CD4-positive, CD25-positive, alpha-beta regulatory T cell (primary cell): ENCODE measurements at places on chromosomes 1 and 21. TPM values are rescaled to one million over a fixed set of nuclear protein-coding genes. Genes with fewer than 3 reads are reported as not detected.
A peak's percentile ranks its signal among the peaks of the same experiment; 100 is the strongest.

The ARHGEF19 gene
- 10.4 TPM for total RNA-seq

DNA sequence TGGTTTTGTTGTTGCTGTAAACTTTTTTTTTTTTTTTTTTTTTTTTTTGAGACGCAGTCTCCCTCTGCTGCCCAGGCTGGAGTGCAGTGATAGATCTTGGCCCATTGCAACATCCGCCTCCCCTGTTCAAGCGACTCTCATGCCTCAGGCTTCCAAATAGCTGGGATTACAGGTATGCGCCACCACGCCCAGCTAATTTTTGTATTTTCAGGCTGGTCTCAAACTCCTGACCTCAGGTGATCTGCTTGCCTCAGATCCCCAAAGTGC, 78.9 kb upstream of the SLC45A1 start:
- no peak for DNase-seq

The HEYL gene
- 0.25 TPM for total RNA-seq

- DNase-seq = no peak
Observed at GRCh38 chr1:175126347-175126746, 58.7 kb downstream of the TNN start.

DNA sequence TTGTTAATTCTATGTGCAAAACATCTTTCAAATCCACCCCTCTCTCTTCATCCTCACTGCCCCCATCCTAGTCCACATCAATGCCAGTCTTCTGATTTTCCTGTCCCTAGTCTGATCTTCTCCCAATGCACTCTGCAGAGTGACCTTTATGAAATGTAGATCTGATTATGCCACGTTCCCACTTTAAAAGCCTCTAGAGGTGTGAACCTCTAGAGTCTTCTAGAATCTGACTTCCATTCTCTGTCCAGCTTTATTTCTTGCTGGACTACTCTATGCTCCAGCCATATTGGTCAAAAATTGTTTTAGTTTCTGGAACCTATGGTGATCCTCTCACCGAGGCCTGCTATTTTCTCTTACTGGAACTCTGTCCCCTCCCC, 32.5 kb downstream of the ZNF648 start:
- no peak for DNase-seq

The SH2D2A gene
- 158 TPM for total RNA-seq

DNA sequence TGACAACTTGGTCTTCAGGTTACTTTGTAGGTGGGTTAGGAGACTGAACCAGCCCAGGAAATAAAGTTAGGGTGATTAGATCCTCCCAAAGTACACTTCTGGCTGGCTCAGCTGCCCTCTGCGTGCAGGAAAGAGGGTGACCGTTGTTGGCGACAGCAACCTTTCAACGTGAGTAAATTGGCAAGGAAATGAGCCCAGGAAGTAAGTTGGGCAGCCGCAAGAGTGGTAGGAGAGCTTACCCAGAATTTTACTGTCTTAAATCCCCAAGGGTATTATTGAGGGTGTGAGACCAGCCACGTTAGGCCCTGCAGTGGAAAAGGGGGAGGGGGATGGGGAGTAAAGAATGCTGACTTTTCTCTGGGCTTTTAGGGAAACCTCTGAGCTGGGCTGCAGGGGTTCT, 1.6 kb downstream of the TENT5C start:
- peak; percentile 66 for DNase-seq

The AADACL4 gene
- total RNA-seq = not detected

The RAB25 gene
- 1.5 TPM for total RNA-seq

GRCh38 chr1:166811691-166812090, 27.6 kb upstream of the POGK start:
- no peak for DNase-seq

GRCh38 chr1:183774938-183775337, 30.0 kb upstream of the RGL1 start:
- no peak for DNase-seq

- DNase-seq = no peak
Observed at GRCh38 chr1:213968146-213968825, 19.5 kb upstream of the PROX1 start.

The AIDA gene
- total RNA-seq = 54.1 TPM

DNA sequence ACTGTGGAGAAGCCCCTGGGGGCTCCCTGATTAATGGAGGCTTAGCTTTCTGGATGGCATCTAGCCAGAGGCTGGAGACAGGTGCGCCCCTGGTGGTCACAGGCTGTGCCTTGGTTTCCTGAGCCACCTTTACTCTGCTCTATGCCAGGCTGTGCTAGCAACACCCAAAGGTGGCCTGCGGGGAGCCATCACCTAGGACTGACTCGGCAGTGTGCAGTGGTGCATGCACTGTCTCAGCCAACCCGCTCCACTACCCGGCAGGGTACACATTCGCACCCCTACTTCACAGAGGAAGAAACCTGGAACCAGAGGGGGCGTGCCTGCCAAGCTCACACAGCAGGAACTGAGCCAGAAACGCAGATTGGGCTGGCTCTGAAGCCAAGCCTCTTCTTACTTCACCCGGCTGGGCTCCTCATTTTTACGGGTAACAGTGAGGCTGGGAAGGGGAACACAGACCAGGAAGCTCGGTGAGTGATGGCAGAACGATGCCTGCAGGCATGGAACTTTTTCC, 24.8 kb downstream of the PCSK9 start:
- DNase-seq = no peak

GRCh38 chr1:154578058-154578418, 10.5 kb downstream of the CHRNB2 start:
- no peak for DNase-seq

DNA sequence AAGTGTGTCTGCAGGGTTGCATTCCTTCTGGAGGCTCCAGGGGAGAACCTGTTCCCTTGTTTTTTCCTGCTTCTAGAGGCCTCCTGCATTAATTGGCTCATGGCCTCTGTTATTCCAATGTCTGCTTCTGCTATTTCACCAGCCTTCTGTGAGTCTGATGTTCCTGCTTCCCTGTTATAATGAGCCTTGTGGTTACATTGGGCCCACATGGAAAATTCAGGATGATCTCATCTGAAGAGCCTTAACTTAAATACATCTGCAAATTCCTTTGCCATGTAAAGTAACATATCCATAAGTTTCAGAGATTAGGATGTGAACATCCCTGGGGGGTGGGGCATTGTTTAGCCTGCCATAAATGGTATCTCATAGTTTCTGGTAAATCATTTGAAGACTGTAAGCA, 181.1 kb downstream of the RWDD3 start:
- DNase-seq = no peak

The TCHH gene
- not detected for total RNA-seq
